ENCODE measurements at places on chromosomes 13 and 19. TPM values are rescaled to one million over a fixed set of nuclear protein-coding genes. Genes with fewer than 3 reads are reported as not detected.
A peak's percentile ranks its signal among the peaks of the same experiment; 100 is the strongest.

DNA sequence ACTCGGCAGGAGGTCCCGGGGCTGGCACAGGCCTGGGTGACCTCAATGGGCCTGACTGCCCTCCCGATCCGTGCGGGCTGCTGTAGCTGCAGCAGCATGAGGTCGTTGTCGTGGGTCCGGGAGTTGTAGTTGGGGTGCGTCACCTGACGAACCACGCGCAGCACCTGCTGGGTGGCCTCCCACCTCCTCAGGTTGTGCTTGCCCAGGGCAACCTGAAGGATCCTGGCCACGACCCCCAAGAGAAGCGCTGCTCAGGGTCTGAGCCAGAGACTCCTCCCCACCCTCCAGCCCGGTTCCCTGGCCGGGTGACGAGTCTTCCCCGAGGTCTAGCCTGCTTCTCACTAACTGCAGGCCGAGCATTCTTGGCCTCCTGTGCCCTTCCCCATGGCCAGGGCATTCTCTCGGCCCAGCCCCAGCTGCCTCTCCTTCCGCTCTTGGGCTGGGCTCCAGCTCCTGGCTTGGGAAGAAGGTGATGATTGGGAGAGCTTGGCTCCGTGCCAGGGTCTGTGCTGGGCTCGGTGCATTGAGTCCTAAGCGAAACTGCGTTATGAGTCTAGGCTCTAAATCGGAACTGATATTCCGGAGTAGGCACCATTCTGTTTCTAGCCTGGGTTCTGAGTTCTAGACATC lies 3.1 kb downstream of the KLK14 start:
- H3K4me1 ChIP-seq, result peaks cover 2% of the 10 kb centered on the region
- H3K27me3 ChIP-seq, result peaks cover 6% of the 10 kb centered on the region
- no peak overlapping the region for H3K4me3 ChIP-seq
- H3K27ac ChIP-seq, result no peak overlapping the region
- DNase-seq, result no peak

DNA sequence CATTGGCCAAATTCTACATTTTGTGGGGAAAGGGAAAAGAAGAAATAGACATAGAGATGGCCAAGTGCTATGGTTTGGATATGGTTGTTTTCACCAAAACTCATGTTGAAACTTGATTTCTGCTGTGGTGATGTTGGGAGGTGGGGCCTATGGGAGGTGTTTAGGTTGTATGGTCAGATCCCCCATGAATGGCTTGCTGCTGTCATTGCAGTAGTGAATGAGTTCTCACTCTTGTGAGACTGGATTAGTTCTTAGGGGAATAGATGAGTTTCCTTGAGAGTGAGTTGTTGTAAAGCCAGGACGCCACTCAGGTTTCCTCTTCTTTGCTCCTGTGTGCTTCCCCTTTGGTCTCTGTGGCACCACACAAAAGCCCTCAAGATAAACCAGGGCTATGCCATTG lies 242.6 kb upstream of the RFC3 start:
- H3K4me3 ChIP-seq, result no peak overlapping the region
- DNase-seq, result no peak
- H3K27ac ChIP-seq, result no peak overlapping the region
- peaks cover 15% of the 10 kb centered on the region for H3K27me3 ChIP-seq

DNA sequence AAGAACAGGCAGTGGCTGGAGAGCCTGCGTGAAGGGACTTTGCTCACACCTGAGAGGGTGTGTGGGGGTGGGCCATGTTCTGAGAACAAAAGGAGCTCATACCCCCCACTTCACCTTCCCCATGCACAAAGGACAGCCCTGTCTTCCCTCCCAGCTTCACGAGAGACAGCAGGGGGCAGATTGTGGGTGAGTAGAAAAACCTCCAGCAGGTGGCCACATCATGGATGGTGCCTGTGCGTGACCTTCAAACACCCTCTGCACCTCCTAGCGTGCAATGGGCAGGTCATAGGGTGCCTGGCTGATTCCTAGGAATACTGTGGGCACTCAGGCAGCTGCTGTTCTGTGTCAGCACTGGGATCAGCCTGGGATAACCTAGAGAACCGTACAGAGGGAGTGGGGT lies 36.3 kb upstream of the PSG9 start:
- H3K27me3 ChIP-seq, result peaks cover 2% of the 10 kb centered on the region
- no peak for DNase-seq
- no peaks in the 10 kb centered on the region for H3K36me3 ChIP-seq
- no peak overlapping the region for H3K4me3 ChIP-seq
- H3K4me1 ChIP-seq, result no peaks in the 10 kb centered on the region

DNA sequence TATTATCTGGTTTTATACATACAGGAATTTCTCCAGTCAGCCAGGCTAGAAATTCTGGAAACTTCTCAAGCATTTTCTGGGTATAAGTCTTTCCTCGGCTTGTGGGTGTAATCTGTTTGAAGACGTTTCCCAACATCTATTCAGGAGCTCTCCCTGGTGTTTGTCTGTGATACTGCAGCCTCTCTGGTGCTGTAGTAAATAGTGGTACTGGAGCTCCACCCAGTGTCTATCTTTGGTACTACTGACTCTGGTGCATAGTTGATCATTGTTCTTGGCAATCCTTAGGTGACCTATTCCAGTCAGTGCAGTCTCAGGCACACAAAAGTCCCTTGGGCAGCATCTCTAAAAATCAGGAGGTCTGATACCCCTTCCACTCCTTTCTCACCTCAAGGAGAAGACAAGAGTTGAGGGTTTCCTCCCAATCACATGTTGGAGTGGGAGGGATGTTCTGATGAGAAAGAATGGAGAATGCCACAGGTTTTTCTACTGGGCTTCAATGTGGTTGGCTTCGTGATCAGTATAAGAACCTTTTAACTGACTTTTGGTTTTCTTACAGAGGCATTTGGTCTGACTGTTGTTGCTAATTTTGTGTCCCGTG lies 115.5 kb downstream of the CYSLTR2 start:
- H3K4me3 ChIP-seq, result no peak overlapping the region
- peaks cover 14% of the 10 kb centered on the region for H3K27me3 ChIP-seq
- peak; percentile 48 for DNase-seq

DNA sequence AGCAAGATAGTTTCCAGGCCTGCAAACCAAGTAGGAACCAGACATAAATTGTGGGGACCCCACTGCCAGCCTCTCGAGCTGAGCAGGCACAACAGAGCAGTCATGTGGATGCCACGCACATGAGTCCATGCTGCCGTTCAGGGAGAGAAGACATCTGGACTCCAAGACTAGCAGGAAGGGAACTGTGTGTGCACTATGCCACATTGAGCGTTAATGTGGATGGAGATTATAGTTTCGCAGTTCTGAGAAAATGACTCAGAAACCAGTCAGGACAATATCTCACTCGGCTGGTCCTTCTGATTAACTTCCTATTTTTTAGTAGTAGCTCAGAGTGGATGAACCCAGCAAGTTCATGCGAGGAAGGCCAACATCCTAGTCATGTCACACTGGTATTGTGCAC lies 124.9 kb downstream of the CRYL1 start:
- peaks cover 28% of the 10 kb centered on the region for H3K4me1 ChIP-seq
- H3K4me3 ChIP-seq, result no peak overlapping the region
- H3K36me3 ChIP-seq, result peaks cover 4% of the 10 kb centered on the region
- H3K27ac ChIP-seq, result no peak overlapping the region
- H3K27me3 ChIP-seq, result peaks cover 3% of the 10 kb centered on the region

GRCh38 chr19:16168465-16169081 lies 4.8 kb downstream of the CIB3 start:
- H3K27me3 ChIP-seq, result peaks cover 2% of the 10 kb centered on the region
- DNase-seq, result no peak
- peak overlapping the region; percentile 58 for H3K27ac ChIP-seq
- no peak overlapping the region for H3K4me3 ChIP-seq

GRCh38 chr19:38400361-38400760 lies 2.5 kb upstream of the FAM98C start:
- H3K27ac ChIP-seq, result peak overlapping the region; percentile 17
- H3K27me3 ChIP-seq, result peaks cover 15% of the 10 kb centered on the region
- H3K4me3 ChIP-seq, result no peak overlapping the region
- DNase-seq, result no peak

DNA sequence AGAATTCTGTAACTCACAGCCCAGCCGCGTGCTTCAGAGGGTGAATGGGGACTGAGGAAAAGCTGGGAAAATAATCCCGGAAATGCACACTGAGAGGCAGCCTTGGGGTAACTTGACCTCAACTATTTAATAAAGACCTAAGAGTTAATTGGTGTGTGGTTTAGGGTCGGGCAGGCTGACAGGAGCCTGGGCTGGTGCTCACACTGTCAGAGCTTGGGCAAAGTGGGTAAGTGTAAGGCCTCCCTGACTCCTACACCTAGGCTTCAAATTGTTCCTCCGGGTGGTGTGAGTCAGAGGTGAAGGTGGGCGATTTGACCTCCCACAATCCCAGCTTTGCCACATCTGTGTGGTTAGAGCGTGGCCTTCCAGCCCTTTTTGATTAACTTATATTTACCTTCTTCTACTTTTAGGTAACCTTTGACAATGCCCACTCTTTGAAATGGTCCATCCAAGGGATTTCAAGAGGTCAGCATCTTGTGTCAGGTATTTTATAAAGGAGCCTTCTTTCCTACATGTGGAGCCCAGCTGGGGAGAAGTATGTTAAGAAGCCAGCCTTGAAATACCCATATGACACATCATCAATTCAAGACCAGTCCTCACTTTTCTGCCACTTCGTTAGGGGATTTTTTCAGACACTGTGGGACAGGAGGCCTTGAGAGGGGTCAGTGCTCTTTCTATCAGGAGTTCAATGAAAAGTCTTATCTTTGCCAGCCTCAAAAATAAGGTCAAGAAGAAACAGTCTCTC lies 114.2 kb downstream of the NUFIP1 start:
- H3K27me3 ChIP-seq, result peaks cover 4% of the 10 kb centered on the region
- no peak overlapping the region for H3K27ac ChIP-seq
- H3K36me3 ChIP-seq, result no peaks in the 10 kb centered on the region
- no peaks in the 10 kb centered on the region for H3K4me1 ChIP-seq

DNA sequence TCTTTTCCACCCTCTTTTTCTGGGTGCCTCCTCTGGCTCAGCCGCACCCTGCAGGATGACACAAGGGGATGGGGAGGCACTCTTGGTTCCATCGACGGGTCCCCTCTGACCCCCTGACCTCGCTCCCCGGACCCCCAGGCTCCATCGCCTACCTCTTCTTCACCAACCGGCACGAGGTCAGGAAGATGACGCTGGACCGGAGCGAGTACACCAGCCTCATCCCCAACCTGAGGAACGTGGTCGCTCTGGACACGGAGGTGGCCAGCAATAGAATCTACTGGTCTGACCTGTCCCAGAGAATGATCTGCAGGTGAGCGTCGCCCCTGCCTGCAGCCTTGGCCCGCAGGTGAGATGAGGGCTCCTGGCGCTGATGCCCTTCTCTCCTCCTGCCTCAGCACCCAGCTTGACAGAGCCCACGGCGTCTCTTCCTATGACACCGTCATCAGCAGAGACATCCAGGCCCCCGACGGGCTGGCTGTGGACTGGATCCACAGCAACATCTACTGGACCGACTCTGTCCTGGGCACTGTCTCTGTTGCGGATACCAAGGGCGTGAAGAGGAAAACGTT lies 24.0 kb downstream of the LDLR start:
- H3K27ac ChIP-seq, result peak overlapping the region; percentile 34
- no peak for DNase-seq
- no peaks in the 10 kb centered on the region for H3K27me3 ChIP-seq
- no peak overlapping the region for H3K4me3 ChIP-seq
- H3K4me1 ChIP-seq, result peaks cover 2% of the 10 kb centered on the region

DNA sequence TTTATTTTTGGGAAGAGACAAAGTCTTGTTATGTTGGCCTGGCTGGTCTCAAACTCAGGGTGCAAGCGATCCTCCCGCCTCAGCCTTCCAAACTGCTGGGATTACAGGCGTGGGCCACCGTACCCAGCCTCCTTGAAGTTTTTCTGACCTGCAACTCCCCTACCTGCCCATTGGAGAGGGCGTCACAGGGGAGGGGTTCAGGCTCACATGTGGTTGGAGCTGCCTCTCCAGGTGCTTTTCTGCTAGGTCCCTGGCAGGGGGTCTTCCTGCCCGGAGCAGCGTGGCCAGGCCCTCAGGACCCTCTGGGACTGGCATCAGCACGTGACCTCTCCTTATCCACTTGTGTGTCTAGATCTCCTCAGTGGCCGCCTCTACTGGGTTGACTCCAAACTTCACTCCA lies 27.2 kb downstream of the LDLR start:
- H3K4me3 ChIP-seq, result no peak overlapping the region
- no peak overlapping the region for H3K27ac ChIP-seq
- H3K36me3 ChIP-seq, result peaks cover 46% of the 10 kb centered on the region
- no peak for DNase-seq

DNA sequence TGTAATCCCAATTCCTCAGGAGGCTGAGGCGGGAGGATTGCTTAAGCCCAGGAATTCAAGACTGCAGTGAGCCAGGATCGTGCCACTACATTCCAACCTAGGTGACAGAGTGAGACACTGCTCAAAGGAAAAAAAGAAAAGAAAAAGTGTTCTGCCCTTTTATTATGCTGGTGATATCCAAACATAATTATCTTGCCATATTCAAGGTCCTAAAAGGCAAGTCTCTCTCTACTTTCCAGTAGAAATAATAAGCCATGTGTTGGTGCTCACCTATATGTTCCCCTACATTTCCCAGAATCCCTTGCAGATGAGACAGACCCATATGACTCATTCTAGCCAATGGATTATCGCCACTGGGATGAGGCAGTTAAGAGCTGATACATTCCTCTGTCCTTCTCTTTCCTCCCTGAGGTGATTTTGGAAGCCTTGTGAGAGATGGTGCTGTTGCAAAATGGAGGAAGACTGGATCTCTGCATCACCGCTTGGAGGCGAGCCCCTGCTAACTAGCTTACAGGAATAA lies 58.3 kb upstream of the MRI1 start:
- DNase-seq, result no peak
- H3K27me3 ChIP-seq, result peaks cover 11% of the 10 kb centered on the region
- no peak overlapping the region for H3K27ac ChIP-seq
- H3K4me1 ChIP-seq, result no peaks in the 10 kb centered on the region
- no peaks in the 10 kb centered on the region for H3K36me3 ChIP-seq

Gene ZNF836
- 29.2 TPM for total RNA-seq

DNA sequence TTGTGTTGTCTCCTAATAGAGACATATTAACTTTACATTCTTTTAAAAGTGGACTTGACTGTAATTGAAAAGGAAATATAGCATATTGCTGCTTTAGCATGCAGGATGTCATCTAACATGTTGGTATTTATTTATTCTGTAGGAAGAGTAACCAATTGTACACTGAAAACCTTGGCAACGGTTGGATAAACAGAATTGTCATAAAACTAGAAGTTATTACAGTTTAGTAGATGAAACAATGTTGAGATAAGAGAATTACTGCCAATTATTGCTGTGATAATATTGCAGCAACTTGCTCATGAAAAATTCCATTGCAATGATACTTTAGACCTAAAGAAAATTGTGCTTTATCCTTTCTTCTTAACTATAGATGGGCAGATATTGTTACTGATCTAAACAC lies 7.6 kb upstream of the ERCC5 start:
- H3K4me3 ChIP-seq, result no peak overlapping the region
- peaks cover 13% of the 10 kb centered on the region for H3K36me3 ChIP-seq
- no peaks in the 10 kb centered on the region for H3K4me1 ChIP-seq

Gene EBI3
- 0.34 TPM for total RNA-seq

Gene ZNF610
- total RNA-seq, result 3.3 TPM

Gene ZNF90
- 19.8 TPM for total RNA-seq

Measured in activated naive CD8-positive, alpha-beta T cell treated with anti-CD3 and anti-CD28 coated beads, Interleukin-2, amount 10 ng/mL, durations not matched to agents 7 days and 5 days (primary cell).